ENCODE measurements at places on chromosomes 16 and 17.

DNA sequence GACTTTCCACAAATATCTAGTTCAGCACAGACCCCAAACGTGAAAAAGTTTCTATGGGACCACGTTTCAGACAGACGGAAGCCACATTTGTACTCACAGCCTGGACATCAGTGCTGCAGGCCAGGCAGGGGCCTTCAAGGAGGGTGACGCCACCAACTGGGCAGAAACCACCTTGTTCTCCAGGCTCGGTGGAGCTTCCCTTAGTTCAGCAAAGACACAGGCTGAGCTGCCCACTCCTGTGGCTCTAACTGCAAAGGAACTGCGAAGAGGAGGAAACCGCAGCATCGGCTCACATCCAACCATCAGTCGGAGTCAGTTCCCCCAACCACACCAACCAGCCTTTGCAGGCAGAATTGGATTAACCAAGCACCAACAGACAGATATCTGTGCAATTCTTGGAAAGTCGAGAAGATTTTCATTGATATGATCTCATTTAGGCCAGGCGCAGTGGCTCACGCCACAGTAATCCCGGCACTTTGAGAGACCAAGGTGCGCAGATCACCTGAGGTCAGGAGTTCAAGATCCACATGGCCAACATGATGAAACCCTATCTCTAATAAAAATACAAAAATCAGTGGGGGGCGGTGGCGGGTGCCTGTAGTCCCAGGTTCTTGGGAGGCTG, 73.3 kb upstream of the CNEP1R1 start:
- DNase-seq: no peak

- no peak for DNase-seq
Observed at GRCh38 chr16:3070608-3071111, 5.2 kb downstream of the IL32 start.

- no peak for DNase-seq
Observed at GRCh38 chr17:82709024-82709675, 7.4 kb upstream of the FN3KRP start.

GRCh38 chr16:85564277-85565051, 48.7 kb upstream of the GSE1 start:
- no peak for DNase-seq

DNA sequence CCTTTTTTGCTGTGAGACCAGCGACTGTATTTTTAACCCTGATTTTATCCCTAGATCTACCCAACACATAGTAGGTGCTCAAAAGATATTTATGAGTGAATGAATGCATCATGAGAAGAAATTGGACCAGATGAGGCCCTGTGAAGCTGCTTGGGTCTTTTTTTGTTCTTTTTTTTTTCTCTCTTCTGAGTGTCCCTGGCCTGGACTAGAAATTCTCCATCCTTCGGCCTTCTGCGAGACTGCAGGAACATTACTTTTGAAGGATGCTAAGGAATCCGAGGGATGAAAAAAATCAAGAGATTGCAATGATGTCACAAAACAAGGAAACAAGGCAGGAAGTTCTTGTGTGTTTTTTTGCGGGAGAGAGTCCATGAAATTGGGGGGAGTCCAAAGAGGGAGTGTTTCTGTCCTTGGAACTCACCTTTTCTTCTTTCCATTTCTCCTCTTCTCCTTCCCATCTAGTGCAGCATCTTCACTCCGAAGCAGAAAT, 560 bp upstream of the RUSF1 start:
- no peak for DNase-seq

GRCh38 chr16:88003316-88003715, 52.1 kb downstream of the BANP start:
- DNase-seq: no peak

DNA sequence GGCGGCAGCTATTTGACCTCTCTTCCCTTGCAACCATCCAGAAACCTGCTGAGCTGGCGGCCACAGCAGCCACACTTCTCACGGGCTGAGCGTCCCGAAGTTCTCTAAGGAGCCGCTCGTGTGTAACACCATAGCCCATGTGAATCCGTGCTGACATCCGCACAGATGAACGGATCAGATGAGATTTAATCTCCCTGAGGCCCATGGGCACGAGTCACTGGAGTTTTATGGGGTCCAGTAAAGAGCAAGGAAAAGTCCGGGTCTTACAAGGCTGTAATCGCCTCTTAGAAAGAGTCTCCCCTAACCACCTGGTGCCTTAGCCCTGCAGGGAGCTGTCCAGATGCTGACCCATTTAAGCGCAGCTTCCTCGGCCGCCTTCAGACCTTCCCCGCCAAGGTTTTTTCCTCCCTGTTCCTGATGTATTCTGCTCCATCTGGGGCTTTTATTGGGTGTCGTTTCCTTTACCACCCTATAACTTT, 5.5 kb upstream of the CACNG5 start:
- DNase-seq: no peak

GRCh38 chr17:79800325-79801155, 3.7 kb upstream of the CBX8 start:
- DNase-seq: no peak

- no peak for DNase-seq
Observed at GRCh38 chr16:54926166-54926838, 4.4 kb upstream of the IRX5 start.

GRCh38 chr17:7497228-7497627, 13.1 kb downstream of the POLR2A start:
- no peak for DNase-seq

DNA sequence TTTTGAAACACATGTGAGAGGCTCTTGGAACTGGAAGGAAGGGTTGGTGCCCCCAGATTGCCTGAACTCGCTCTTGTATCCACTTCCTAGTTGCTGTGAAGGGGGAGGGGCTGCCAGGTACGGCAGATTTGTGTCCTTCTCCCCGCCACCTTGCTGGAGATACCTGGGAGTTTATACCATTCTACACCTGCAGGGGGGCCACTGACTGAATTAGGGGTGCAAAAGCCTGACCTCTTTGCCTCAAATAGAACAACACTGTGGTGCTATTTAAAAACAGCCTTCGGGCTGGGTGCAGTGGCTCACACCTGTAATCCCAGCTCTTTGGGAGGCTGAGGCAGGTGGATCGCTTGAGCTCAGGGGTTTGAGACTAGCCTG, 35.1 kb upstream of the IL34 start:
- DNase-seq: no peak

DNA sequence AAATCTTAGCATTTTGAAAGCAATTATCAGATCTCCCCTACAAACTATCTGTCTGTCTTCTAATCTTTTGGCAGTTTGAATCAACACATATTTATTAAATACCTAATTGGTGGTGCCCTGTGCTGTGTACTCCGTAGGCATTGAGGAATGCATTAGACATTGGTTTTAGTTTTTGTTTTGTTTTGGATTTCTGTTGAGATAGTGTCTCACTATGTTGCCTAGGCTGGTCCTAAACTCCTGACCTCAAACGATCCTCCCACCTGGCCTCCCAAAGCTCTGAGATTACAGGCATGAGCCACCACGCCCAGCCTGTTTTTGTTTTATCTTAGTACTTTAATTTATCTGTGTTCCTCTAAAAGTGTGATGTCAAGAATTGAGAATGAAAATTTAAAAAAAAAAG, 124.8 kb upstream of the RBL2 start:
- no peak for DNase-seq

GRCh38 chr16:80084163-80084562, 456.6 kb upstream of the DYNLRB2 start:
- DNase-seq: no peak

GRCh38 chr17:58236394-58236793, 2.0 kb upstream of the LPO start:
- DNase-seq: no peak

GRCh38 chr16:86946396-86946795, 368.0 kb downstream of the FOXL1 start:
- DNase-seq: no peak

DNA sequence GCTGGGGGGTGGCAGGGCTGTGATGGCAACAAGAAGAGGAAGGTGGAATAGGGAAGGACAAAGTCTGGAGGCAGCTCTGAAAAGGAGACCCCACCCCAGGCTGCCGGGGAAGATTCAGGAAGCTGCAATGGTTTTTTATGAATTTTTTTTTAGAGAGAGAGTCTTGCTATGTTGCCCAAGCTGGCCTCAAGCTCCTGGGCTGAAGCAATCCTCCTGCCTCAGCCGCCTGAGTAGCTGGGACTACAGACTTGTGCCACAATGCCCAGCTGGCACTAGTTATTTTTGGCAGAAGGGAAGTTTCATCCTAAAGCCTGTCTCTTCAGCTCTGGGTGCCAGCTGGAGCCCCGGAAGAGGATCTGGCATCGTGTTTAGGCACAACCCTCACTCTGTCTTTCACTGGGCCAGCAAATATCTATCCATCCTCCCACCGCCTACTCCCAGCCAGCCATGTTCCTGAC, 1.3 kb upstream of the CES3 start:
- DNase-seq: no peak

DNA sequence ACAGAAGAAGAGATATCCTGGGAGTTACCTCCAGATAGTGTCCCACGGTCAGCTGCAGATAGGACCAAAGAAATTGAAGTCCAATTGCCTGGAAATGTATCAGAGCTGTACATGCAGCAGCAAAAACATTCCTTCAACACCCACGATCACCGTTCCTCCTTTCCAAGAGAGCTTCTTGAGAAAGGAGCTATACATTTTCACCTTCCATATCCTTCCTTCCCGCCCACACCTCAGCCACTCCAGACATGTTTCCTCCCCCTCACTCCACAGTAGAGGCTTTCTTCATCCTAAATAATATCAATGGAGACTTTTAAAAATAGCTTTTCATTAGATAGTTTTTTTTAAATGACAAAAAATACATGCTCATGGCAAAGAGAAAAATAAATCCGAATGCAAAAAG, 87.6 kb downstream of the HS3ST2 start:
- no peak for DNase-seq

DNA sequence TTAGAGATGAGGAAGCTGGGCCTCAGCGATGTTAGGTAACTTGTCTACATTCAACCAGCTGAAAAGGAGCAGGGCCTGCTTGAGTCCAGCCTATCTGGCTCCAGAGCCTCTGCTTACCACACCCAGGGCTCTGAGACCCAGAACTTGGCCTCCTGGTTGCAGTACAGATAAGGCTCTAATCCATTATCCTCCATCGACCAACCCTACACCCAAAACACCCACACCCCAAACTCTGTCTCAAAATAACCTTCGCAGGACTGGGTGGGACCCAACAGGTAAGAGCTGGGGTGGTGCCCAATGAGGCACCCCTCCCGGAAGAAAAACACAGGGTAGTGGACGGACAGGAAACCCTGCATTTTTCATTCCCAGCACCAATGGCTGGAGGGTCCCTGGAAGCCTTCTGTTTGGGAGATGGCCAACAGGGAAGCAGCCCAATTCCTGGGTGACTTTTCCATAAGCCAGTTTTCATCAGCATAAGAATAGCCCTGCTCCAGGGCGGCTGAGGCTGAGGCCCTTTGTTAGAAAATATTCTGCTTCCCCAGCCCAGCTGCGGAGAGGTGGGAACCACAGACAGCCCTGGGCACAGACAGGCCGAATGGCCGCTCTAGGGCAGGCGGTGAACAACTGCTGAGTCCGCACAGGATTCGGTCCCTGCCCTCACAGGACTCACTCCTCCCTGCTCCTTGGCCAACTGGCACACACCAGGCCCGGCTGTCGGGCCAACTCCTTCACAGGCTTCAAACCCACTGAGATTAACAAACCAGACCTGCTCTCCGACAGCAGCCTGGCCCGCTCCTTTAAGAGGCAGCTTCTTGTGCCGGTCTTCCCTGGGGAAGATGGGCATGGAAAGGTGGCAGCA, 9.8 kb downstream of the SMIM5 start:
- no peak for DNase-seq

DNA sequence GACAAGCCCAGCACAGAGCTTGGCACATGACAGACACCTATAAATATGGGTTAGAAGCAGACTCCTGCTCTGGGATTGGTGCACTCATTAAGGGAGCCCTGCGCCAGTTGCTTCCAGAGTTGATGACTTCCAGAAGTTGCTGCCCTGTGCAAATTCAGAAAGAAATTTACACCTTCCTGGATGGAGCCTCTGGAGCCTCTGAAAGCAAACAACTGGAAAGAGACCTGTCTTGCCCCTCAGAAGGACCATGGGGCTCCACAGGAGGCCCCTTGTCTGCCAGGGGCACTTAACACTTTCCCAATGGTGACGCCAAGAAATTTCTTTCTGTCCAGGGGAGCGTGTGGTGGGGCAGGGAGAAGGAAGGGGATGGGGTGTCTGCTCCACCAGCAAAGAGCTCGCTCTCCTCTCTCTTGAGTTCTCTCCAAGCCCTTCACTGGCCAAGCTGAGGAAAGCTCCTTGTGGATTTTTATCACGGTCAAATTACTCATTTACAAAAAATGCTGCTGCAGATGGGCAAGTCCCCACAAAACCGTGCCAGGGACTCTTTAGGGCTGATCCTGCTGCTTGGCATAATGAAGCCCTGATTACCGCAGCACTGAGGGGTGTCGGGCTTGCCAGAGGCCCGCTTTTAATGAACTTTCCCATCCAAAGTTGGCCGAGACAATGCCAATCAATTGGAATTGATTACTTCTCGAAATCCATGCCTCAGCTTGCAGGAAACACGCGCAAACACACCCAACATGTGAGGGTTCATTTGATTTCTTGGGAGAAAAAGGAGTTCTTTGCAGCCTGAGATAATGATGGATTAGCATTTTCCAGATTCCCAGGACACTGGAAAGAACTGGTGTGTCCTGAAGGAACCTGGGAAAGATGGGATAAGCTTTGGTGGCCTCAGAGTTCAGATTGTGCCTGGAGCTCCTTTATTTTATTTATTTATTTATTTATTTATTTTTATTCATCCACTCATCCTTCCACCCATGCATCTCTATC, 583.6 kb upstream of the CDH5 start:
- no peak for DNase-seq

GRCh38 chr16:87264634-87265033, 52.6 kb downstream of the C16orf95 start:
- DNase-seq: no peak

DNA sequence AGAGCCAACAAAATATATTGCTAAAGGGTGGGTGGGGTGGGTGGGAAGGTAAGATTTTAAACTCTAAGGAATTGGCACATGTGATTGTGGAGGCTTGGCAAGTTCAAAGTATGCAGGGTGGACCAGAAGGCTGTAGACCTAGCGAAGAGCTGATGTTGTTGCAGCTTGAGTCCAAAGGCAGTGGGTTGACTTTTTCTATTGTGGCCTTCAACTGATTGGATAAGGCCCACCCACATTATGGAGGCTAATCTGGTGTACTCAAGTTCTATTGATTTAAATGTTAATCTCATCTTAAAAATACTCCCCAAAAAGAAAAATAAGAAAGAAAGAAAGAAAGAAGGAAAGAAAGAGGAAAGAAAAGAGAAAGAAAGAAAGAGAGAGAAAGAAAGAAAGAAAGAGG, 22.4 kb downstream of the ZNF200 start:
- DNase-seq: no peak

GRCh38 chr17:47316311-47316710, 7.4 kb upstream of the EFCAB13 start:
- DNase-seq: no peak

- DNase-seq: no peak
Observed at GRCh38 chr16:23734176-23734893, 20.5 kb upstream of the CHP2 start.

GRCh38 chr17:65446838-65447526, 114.5 kb downstream of the AXIN2 start:
- DNase-seq: no peak

All from stimulated activated CD4-positive, alpha-beta T cell treated with anti-CD3 and anti-CD28 coated beads, Interleukin-2, amount 100 ng/mL, for 4 hours (primary cell).